ENCODE measurements at places on chromosomes 12 and 14.

DNA sequence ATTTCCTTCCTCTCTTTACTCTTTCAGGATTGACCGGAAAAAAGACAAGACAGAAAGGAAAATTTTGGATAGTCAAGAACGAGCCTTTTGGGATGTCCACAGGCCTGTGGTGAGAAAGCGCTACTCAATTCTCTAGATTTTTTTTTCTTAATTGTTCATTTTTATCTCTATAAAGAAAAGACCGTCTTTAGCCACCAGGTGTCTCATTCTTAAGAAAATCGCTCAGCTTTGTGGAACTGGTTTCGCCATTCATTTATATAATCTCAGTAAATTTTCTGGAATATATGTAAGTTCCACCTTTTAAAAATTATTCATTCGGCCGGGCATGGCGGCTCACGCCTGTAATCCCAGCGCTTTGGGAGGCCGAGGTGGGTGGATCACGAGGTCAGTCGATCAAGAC, 421.1 kb downstream of the DPF3 start:
- no peak for DNase-seq

DNA sequence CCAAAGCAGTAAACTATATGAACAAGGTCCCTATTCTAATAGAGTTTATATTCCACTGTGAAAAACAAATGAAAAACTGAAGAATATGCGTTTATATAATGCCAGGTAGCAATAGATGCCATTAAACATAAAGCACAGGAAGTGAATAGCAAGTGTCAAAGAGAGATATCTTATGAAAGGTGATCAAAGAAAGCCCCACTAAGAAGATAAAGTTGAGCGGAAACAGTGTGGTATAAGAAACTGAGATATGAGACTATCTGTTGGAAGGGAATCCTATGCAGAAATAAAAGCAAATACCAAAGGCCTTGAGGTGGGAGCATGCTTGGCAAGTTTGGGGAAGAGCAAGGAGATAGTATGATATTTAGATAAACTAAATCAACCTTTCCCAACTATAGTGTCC, 123.1 kb upstream of the FAR2 start:
- no peak for DNase-seq

DNA sequence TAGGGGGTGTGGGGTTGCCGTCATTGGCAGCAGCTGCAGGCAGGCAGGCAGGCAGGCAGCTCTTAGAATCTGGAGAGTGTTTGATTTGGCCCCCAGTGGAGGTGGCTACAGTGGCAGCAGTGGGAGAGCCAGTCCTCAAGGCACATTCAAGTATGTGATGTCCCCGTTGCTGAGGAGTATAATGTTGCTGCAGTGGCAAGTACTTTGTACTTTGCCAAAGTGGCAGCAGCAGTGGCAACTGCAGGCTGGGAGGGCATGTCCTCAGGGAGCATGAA, 147.1 kb downstream of the PAPOLA start:
- DNase-seq: no peak

DNA sequence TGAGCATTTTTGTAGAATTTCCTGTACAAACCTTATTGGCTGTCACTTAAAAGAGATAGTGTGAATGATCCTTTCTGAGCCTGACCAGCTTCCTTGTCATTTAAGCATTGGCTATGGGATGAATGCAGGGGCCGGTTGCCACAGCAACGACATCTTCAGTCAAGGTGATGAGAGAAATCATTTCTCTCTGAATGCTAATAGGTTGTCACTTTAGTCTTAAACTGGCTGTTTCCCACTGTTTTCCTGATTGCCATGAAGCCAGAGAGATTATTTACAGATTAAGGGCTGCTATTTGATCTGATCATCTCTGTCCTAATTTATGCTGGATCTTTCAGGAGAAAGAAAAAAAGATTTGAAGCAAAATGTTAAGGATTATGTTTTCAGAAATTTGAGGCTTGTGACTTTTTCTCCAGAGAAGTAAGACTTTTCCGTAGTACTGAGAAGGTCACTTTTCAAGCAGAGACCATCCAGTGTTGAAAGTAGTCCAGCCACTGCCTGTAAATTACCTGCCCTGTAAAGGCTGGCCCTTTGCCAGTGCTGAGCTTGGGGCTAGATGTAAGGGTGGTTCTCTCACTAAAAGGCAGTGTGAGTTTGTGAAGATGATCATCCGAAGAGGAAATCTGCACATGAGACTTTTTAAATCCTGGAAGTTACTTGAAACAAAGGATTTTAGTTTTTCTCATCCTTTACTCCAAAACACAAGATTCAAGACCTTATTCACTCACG, 235.6 kb downstream of the DACT1 start:
- no peak for DNase-seq

DNA sequence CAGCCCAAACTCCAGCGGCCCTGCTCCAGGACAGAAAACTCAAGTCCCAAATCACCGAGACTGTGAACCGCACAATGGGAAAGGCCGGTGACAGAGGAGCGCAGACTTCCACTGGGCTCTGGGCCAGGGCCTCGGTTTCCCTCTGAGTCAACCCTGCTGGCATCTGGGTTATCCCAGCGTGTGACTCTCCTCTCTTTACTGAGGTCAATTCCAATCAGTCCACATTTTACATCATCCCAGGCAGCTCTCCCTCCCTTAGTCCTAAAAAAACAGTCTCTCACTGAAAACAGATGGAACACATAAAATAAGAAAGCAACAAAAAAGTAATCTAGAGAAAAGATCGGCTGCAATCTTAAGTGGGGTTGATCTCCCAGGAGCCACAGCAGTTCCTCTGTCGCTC, 36.9 kb downstream of the ITPK1 start:
- peak; percentile 75 for DNase-seq

DNA sequence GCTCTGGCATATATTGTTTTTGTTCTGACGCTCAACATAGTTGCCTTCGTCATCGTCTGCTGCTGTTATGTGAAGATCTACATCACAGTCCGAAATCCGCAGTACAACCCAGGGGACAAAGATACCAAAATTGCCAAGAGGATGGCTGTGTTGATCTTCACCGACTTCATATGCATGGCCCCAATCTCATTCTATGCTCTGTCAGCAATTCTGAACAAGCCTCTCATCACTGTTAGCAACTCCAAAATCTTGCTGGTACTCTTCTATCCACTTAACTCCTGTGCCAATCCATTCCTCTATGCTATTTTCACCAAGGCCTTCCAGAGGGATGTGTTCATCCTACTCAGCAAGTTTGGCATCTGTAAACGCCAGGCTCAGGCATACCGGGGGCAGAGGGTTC, 77.0 kb downstream of the GTF2A1 start:
- no peak for DNase-seq

GRCh38 chr12:30519535-30519934, 176.1 kb downstream of the IPO8 start:
- DNase-seq: no peak

DNA sequence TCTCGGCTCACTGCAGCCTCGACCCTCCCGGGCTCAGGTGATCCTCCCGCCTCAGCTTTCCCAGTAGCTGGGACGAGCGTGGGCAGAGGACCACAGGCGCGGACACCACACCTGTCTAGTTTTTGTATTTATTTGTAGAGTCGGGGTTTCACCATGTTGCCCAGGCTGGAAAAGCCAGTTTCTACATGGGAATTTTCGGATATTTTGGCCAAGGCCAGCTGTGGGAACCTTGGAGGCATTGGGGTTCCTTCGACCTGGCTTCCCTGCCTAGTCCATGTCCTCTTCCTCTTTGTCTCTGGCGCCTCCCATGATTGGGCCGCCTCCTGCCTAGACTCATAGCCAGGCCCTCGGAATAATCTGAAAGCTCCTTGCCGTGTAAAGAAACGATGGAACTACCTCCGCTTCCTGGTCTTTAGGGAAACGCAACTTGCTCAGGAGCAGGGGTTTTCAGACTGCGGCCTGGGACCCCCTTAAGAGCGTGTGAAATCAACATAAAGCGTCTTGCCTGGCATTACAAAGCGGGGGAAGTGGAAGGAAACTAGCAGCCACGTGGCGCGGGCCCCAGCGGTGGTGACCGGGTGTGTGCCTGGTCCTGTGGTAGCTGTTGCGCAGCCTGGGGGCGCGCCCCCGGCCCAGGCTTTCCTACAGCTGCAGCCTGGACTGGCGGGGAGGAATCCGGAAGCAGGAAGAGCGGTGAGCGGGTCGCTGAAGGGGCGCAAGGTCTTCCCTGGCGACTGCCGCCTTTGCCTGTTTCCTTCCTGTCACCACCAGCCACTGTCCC, 1.4 kb upstream of the HSP90AA1 start:
- no peak for DNase-seq

GRCh38 chr14:60925286-60925685, 55.6 kb downstream of the TRMT5 start:
- DNase-seq: peak; percentile 9

GRCh38 chr12:52416795-52417194, 10.7 kb upstream of the KRT82 start:
- DNase-seq: no peak

GRCh38 chr14:92973261-92973797, 50.4 kb downstream of the CHGA start:
- DNase-seq: peak; percentile 86

GRCh38 chr12:124742111-124742510, 121.6 kb downstream of the SCARB1 start:
- DNase-seq: no peak

GRCh38 chr12:104703372-104703771, 246.6 kb downstream of the CHST11 start:
- DNase-seq: no peak

- DNase-seq: peak; percentile 61
Observed at GRCh38 chr14:103329401-103330347, 4.4 kb upstream of the EIF5 start.

GRCh38 chr12:58087423-58088127, 146.2 kb downstream of the ATP23 start:
- no peak for DNase-seq

- DNase-seq: no peak
Observed at GRCh38 chr14:55279384-55279783, 8.2 kb downstream of the FBXO34 start.

- no peak for DNase-seq
Observed at GRCh38 chr14:75609606-75610475, 31.4 kb downstream of the FLVCR2 start.

DNA sequence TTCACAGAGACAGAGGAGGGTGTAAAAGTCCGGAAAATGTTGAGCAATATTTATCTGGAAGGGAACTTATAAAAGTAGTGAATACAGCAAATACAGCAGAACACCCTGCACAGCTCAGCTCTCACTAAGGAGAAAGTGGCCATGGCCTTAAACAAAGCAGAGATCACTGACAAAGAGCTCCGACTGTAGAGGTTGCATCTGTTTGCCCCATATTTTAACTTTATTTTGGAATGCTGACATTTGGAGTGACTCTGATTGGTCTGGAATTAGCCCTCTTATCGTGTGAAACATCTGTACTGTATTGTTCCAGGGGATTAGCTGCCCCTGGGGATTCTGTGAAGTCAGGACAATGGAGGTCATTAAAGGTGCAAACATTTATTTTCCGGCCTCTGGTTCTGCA, 1275.7 kb upstream of the FLRT2 start:
- peak; percentile 29 for DNase-seq
